ENCODE measurements at places on chromosomes 3 and 15.

DNA sequence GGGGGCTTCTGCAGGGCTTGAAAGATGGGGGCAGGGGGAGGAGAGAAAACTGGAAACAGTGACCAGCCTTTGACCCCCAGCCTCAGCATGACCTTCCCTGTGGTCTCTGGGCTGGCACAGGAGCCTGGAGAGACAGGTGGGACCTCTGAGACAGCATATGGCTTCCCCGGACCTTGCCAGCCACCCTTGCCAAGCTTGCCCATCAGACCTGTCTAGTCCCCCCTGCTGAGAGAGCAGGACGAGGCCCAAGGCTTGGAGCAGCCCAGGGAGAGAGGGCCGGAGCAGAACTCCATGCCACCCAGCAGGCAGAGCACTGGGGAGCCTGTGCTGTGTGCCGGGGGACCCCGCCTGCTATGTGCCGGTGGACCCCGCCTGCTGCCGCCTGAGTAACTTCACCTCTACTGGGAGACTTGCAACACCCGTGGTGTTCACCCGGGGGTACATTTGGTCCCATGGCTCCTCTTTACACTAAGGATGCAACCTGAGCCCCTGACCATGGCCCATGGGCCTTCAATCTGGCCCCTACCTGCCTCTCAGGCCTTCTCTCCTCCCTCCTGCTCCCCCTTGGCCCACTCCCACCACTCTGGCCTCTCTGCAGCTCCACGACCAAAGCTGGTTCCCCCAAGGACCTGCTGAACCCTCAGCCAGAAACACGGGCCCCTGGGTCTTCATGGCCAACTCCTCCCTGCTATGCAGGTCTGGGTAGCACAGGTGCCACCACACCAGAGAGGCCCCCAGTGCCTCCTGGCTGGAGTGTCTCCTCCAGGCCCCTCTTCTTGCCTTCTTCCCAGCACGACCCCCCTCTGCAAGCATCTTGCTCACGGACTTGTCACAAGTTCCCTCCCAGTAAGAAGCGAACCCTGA is 21.1 kb upstream of the SLC41A3 start:
- DNase-seq, result no peak

GRCh38 chr15:59315914-59316451 is 56.7 kb downstream of the MYO1E start:
- no peak for DNase-seq

DNA sequence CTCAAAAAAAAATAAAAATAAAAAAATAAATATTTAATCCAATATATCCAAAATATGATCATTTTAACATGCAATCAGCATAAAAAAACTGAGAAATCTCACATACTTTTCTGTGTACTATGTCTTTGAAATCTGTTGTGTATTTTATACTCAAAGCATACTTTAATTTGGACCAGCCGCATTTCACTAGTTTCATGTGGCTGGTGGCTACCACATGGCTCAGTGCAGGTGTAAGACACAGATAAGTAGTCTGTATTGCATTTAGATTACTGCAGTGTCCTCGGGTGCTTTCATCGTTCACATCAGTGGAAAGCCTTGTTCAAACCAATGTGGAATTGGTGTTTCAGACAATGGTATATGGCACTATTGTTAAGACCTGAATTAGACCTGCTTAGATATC is 11.0 kb downstream of the CRTC3 start:
- no peak for DNase-seq

GRCh38 chr3:8524249-8524648 is 22.6 kb downstream of the LMCD1 start:
- no peak for DNase-seq

DNA sequence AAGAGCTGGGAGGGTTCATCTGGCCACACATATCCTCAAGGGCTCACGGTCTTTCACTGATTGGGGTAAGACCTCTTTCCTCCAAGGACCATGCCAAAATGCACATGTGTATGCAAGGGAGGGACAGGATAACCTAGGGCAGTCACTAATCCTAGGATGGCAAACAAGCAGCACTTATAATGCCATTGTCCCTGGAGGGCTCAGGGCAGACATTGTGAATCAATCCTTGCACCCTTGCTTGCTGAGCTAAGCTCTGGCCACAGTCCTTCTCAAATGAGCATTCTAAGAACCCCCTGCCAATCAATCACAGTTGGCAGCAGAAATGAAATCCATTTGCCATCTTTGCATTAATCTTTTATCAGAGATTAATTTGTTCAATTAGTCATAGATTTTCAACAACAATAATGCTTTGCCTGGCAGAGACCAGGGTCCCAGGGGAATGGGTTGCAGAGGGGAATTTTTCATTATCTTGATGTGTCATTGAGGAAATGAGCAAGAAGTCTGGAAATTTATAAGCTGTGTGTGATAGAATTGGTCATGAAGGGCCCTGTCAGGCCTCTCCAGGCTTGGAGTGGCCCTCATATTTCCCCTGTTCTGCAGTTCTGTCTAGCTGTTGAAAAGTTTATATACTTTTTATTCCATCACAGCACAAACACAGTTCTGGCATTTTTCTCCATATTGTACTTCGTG is 57.2 kb upstream of the KY start:
- no peak for DNase-seq
